ENCODE measurements at places on chromosomes 4 and X.
A peak's percentile ranks its signal among the peaks of the same experiment; 100 is the strongest.

GRCh38 chrX:39195156-39195555 is 393.9 kb downstream of the MID1IP1 start:
- no peak for DNase-seq

- DNase-seq, result no peak
Observed at GRCh38 chr4:157779081-157779480, 393.7 kb downstream of the GASK1B start.

GRCh38 chrX:136214551-136214950 is 36.6 kb downstream of the MAP7D3 start:
- DNase-seq, result no peak

DNA sequence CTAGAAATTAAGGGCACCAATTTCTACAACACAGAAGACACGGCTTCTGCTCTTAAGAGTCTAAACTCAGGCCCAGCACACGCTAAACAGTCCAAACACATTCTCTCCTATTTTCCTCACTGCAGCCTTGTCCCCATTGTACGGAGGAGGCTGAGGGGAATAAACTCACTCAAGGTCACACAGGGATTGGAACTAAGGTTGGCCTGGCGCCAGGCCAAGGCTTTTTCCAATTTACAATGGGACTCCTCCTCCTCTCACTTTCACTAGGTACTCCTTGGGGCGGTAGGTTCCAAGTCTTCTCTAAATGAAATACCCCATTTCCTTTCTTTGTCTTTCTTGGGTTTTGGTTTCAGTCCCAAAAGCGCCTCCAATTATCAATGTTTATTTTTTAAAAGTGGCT is 48.7 kb upstream of the CRMP1 start:
- no peak for DNase-seq

GRCh38 chrX:111098874-111099273 is 2.9 kb downstream of the PAK3 start:
- peak; percentile 67 for DNase-seq

Measured in stimulated activated naive CD8-positive, alpha-beta T cell treated with anti-CD3 and anti-CD28 coated beads, Interleukin-15, Interleukin-2, amounts not matched to agents 100 U/mL and 50 U/mL, for 24 hours (primary cell).